ENCODE measurements at places on chromosomes 5 and 9.

- no peak for DNase-seq
These were observed 77.9 kb upstream of the VPS13A start for GRCh38 chr9:77099388-77099787.

- no peak for DNase-seq
These were observed 730 bp downstream of the WWC1 start for GRCh38 chr5:168291964-168292785.

DNA sequence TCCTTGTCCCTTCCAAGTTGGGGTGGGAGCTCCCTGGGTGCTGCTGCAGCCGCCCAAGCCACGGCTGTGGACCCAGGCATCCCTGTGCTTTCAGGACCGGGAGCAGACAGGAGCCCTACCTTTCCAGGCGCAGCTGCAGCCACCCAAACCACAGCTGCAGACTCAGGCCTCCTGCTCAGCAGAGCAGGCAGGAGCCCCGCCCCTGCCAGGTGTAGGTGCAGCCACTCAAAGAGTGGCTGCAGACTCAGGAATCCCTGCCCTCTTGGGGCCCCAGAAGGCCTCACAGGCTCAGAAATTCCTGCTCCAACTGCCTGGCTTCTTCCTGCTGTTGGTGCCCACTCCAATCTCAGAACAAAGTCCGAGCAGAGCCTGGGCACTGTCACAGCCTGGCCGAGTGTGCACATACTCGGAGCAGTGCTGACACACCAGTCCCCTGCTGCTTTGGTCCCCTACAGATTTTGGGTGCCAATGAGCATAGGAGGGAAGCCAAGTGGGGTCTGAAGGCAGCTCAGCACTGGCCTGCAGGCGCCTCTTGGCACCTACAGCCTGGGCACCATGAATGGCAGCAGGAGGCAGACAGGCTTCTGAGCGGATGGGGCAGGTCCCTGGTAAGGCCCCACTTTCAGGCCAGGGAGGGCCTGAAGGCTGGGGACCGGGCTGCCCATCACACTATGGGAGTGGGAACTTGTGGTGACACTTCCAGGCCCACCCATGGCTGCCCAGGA is 6.0 kb upstream of the TESK1 start:
- no peak for DNase-seq

DNA sequence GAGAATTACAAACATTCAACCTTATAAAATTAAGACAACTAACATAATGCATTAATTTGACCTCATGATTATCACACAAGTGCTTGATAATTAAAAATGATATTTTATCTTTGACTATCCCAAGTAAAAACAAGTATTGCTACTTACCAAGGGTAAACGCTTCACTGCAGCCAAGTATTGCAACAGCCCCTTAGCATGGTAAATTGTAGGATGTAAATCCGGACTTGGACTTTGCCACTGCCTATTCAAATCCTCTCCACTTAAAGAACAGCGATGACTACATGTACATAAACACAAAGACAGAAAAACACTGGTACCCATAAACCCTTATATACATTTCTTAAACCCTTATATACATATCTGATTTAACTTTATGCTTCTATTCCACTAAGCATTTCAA is 155.1 kb downstream of the AGTPBP1 start:
- DNase-seq = no peak

- no peak for DNase-seq
These were observed 123.8 kb downstream of the DROSHA start for GRCh38 chr5:31407921-31408693.

DNA sequence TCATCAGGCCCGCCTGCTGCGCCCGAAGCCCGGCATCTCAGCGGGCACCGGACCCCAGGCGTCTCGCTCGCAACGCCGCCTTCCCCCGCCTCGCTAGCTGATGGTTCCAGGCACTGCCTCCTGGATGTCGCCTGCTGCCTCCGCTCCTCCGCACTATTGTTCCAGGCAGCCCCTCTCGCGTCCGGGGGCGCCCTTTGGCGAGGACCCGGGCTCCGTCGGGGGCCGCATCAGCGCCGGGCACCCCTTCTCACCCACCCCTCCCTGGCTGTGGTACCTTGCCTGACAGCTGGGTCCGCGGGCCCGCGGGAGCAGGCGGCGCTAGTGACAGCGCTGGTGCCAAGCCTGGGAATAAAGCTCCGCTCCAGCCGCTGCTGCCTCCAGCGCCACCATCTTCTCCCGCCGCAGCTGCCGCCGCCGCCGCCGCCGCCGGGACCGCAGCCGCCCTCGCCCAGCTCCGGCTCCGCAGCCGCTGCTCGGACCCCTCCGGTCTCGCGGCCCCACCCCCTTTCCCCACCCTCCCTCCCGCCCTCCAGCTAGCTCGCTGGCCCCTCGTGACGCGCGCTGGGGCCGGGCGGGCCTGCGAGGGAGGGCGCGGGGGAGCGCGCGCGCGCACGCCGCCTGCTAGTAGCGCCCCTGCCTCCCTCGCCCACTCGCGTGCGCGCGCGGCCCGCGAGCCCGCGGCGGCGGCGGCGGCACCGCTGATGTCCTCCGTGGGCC is at the start of gene APBA1:
Gene APBA1, minus strand, starts transcription at position 493 of the 717 bp plus-strand sequence.
- DNase-seq = peak; percentile 60

DNA sequence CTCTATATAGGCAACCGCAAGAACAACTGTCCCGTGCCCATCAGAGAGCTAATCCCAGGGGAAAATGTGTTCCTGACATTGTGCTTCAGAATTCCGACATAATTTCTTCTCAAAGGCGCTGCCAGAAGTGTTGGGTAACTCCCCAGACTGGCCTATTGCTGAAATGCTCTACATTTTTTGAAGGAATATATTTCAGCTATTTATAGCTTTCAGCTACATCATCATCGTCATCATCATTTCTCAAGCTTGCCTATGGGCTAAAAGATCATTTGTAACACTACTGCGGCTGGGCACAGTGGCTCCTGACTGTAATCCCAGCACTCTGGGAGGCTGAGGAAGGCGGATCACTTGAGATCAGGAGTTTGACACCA is 49.7 kb downstream of the MYO10 start:
- peak; percentile 98 for DNase-seq

DNA sequence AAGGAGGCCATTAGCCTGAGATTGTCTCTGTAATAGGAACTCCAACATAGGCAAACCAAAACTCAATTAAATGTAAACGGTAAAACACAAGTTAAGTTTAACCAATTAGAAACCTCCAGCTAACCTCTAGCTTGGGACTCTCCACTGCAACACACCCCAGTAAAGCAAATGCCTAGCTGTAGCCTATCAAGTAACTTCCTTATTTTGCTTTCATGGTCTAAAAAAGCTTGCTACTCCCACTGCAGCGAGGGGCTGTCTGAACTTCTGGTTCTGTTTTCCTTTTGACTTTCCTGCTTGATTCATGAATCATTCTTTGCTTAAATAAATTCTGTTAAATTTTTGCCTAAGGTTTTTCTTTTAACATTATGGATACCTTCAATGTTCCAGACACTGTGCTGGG is 24.4 kb upstream of the C5orf46 start:
- DNase-seq = no peak

- no peak for DNase-seq
These were observed 288.0 kb downstream of the KCNN2 start for GRCh38 chr5:114649878-114650277.

GRCh38 chr9:87372356-87372851 is 125.3 kb upstream of the DAPK1 start:
- DNase-seq = no peak

DNA sequence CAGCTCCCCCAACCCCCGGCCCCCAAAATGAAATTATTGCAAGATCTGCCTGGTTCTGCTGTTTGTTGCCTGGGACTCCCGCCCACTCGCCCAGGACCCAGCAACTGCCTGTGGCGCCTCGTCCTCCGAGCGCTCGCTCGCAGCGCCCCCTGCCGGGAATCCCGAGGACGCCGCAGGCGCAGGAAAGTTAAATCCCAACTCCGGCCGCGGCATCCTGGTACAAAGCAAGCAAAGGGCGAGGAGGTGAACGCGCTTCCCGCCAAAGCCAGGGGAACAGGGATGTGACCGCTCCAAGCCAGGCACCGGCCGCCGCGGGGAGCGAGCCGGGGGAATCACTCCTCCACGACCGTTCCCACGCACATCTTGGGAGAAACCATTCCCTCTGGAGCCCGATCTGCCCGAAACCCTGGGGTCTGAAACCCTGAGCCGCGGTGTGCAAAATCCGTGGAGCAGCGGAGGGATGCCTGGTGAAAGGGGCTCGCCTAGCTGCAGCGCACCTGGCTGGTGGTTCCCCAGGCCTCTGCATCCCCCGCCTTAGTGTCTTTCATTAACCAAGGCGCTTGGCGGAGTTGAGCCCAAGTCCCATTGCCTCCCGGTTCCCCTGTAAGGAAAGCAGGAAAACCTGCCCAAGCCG is 1.3 kb downstream of the SEMA5A start:
- DNase-seq = peak; percentile 83

- DNase-seq = peak; percentile 44
These were observed 12.9 kb downstream of the YTHDC2 start for GRCh38 chr5:113526421-113526820.

DNA sequence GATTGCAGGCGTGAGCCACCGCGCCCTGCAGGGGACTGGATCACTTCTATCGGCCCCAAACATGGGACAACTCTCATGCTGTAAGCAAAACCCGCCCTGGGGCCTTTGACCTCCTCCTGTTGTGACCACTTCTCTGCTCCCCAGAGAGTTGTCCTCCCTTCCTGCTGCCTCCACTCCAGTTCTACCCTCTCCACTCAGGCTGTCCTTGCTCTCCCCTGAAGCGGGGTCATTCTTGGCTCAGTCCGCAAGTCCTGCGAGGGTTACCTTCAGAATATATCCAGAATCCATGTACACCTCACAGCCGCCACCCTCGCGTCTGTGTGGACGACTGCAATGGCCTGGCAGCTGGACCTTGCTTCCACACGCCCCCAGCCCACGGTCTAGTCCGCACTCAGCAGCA is 273.7 kb downstream of the PBX3 start:
- DNase-seq = no peak

DNA sequence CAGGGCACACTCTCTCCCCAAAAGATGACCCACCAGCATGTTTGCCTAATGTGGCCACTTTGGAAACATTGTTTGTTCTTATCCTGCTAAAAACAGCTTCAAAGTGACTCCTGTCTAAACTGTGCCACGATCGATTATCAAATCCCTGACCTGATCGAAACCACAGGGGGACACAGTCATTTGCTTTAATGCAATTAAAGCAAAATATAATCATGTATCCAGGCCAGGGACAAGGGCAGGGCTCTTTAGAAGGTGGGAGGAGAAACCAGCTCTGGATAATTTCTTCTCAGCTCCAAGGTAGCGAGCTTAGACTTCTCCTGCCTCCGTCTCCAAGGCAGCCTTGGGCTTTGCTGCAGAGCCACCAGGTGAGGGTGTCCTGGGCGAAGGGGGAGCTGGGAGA is 95.0 kb upstream of the HAND1 start:
- DNase-seq = no peak

DNA sequence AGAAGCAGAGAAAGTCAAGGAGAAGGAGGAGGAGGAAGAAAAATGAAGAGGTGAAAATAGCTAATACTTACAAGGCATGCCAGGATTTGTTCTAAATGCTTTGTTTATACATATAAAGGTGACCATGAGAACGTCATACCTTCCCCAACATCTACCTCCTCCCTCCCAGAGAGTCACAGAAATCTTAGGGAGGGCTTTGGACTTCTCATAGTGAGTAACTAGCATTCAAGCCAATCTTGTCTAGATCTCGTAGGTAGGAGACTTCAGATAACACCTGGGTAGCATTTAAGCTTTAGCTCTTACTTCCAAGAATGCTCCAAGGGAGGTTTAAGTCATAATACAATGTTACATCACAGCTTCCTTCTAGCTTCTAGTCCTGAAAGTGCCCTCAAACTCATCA is 36.5 kb upstream of the GPBP1 start:
- no peak for DNase-seq

- no peak for DNase-seq
These were observed 42.0 kb downstream of the ITK start for GRCh38 chr5:157222506-157223230.

DNA sequence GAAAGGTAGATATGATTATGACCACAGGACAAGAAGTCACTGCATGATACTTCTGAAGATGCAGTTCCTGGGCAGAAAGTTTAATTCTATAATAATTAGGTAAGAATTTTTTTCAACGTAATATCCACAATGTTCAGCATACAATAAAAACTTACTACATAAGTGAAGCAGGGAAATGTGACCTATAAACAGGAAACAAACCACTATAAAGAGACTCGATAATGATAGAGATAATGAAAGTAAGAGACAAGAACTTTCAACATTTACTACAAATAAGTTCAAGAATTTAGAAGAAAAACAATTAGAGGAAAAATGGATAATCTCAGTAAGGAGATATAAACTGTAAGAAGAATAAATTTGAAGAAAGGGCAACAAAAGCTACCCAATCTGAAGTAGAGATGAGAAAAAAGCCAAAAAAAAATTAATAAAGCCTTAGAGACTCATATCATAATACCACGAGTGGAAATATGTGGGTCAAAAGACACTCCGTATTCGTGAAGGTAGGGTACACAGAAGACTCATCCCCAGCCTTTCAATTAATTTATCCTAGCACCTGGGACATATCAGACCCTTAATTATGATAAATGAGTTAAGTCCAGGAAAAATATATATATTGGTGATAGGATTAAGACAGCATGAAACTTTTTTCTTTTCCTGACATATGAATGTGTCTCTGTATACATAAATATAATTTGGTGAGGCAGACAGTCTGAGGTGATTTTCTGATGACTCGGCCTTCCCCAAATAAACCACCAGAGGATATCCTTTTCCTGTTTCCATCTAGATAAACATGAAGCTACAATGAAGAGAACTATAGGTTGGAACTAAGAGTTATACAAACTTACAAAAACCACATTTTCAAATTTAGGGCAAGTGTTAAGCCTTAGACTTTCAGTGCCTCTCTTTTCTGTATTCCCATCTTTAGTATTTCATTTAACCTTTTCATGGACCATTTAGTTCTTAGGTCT is 120.4 kb downstream of the RAPGEF6 start:
- DNase-seq = no peak

DNA sequence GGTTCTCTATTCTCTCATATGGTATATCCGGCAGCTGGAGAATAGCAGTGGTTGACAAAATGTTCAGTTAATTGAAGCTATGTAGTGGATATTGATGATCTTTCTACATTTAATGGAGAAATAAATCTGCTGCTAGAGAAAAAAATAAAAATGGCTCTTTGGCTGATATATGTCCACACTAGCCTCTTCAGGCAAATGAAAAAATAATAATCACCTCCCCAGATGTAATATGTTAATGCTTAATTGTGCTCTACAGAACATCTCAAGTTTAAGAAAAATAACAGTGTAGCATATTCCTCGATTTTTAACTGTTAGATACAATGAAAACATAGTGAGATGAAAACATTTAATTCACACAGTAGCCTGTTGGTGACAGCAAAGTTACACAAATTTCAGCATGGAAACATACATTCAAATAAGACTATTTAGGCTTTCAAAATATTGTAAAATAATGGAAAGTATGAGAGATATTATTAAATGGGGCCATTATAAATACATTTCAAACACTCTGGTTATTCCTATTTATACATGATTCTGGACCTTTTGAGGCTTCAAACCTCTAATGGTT is 543.0 kb downstream of the MAT2B start:
- peak; percentile 70 for DNase-seq

- DNase-seq = no peak
These were observed 15.8 kb downstream of the MYO10 start for GRCh38 chr5:16920109-16920816.

GRCh38 chr9:124392871-124393460 is 22.3 kb downstream of the PSMB7 start:
- peak; percentile 69 for DNase-seq
